Glomerular endothelial cell (primary cell): ENCODE measurements at places on chromosomes 12 and 14. TPM values are rescaled to one million over a fixed set of nuclear protein-coding genes. Genes with fewer than 3 reads are reported as not detected.

DNA sequence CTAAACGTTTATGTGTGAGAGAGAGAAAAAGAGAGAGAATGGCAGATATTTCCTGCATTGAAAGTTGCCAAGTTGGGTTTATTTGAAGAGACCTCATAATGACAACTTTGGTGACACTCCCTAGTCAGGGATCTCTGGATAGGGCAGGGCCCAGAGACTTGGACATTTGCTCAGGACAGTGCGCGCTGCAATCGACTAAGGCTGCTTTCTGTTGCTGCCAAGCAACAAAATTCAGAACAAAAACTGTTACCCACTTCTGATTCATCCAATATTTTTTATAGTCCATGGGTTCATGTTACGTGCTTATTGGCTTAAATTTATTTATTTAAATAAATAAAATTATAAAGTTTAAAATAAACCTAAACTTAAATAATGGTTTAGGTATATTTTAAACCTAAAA lies 34.2 kb downstream of the PTGER2 start:
- DNase-seq: no peak

- DNase-seq: no peak
Observed at GRCh38 chr14:61213191-61213621, 67.9 kb downstream of the TMEM30B start.

- DNase-seq: no peak
Observed at GRCh38 chr12:22874151-22874550, 249.2 kb downstream of the ETNK1 start.

TAS2R50 gene
- total RNA-seq: 0.15 and 2.0 TPM in 2 replicates

DNA sequence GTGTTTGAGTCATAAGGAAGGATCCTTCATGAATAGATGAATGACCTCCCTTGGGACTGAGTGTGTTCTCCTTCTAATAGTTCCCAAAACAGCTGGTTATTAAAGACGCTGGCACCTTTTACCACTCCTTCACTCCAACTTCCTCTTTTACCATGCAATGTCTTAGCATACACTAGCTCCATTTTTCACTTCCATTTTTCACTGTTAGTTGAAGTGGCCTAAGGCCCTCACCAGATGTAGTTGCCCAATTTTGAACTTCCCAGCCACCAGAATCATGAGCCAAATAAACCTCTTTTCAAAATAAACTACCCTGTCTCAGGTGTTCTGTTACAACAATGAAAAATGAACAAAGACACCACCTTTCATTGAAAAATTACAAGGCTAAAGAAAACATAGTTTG lies 64.7 kb downstream of the GPR65 start:
- no peak for DNase-seq

KCNC2 gene
- not detected in 2 replicates for total RNA-seq

FAM90A1 gene
- total RNA-seq: 0.06 TPM in 1 of 2 replicates, not detected in the other

PTPRB gene
- 58.9 and 147 TPM in 2 replicates for total RNA-seq

- DNase-seq: no peak
Observed at GRCh38 chr12:46218322-46219095, 50.3 kb downstream of the SLC38A1 start.

DTX1 gene
- total RNA-seq: 0.34 and 3.2 TPM in 2 replicates

GRCh38 chr12:49909826-49910225 lies 6.1 kb upstream of the FAIM2 start:
- no peak for DNase-seq

STRAP gene
- 80.9 and 99.8 TPM in 2 replicates for total RNA-seq
